Stimulated activated CD4-positive, alpha-beta T cell treated with anti-CD3 and anti-CD28 coated beads, Interleukin-15, amount 100 ng/mL, for 1 hour (primary cell): ENCODE measurements at places on chromosomes 1 and 21.

DNA sequence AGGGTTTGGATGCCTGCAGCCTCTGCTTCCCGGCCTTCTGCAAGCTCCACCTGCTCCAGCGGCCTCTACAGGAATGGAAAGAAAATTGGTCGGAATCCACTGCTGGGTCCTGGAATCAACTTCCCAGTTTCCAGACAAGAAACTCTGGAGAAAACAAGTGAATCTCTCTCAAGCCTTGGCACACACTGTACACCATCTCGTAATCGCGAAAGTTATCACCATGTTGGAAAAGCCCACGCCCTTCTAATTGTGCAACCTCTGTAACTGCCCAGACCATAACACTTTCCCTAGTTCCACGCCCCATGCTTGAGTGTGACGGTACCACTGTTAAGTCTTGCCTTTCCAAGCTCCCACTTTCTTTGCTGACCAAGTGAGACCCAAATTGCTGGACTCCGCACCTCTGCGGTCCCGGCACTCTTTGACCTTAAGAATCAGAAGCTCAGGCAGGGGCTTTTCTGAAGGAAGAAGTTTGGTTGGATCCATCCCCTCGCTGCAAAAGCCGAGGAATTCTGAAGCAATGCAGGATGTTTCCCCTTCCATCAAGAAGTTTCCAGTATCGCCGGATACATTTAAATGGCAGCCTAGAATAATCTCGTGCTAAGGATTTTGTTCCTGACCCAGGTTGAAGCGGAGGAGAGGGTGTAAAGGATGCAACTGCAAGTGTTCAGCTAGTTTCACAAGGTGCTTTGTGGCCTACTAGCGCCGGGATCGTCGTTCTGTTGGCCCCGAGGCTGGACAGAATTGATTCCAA lies 6.2 kb downstream of the NR5A2 start:
- no peak for DNase-seq

GRCh38 chr1:14326857-14327256 lies 271.6 kb upstream of the KAZN start:
- no peak for DNase-seq

GRCh38 chr1:50091068-50091467 lies 17.7 kb upstream of the ELAVL4 start:
- no peak for DNase-seq

DNA sequence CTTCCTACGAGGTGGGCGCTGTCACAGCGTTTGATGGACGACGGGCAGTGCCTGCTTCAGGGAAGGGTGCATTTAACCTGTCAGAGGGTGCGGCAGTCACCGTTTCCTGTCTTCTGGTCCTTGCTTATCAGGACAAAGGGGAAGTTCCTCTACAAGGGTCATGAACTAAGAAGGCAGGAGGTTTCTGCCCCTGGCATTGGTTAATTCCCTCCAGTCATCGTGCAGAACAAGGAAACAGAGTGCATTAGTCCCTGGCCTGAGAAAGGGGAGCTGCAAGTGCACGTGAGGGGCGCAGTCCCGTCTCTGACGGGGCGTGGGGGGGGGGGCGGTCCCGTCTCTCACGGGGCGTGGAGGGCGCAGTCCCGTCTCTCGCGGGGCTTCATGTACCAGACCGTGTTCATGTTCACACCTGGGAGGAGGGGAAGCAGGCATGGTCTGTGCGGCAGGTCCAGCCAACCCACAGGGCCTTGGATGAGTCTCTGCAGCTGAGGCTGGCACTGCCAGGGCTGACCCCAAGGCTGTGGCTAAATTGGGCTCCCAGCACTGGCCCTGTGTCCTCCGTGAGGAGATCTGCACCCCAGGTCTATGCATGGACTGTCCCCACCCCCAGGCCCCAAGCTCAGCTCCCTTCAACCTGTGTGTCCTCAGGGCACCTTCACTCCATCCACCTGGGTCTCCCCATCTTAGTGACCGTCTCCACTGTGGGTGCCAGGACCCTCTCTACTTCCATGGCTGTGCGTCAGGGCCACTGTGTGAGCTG lies 89.2 kb upstream of the COL6A1 start:
- DNase-seq: no peak

GRCh38 chr1:34476371-34476770 lies 278.5 kb upstream of the GJB5 start:
- DNase-seq: no peak

- no peak for DNase-seq
Observed at GRCh38 chr1:54391450-54392209, 14.6 kb downstream of the SSBP3 start.

GRCh38 chr1:40708750-40709099 lies 17.2 kb downstream of the NFYC start:
- DNase-seq: no peak

DNA sequence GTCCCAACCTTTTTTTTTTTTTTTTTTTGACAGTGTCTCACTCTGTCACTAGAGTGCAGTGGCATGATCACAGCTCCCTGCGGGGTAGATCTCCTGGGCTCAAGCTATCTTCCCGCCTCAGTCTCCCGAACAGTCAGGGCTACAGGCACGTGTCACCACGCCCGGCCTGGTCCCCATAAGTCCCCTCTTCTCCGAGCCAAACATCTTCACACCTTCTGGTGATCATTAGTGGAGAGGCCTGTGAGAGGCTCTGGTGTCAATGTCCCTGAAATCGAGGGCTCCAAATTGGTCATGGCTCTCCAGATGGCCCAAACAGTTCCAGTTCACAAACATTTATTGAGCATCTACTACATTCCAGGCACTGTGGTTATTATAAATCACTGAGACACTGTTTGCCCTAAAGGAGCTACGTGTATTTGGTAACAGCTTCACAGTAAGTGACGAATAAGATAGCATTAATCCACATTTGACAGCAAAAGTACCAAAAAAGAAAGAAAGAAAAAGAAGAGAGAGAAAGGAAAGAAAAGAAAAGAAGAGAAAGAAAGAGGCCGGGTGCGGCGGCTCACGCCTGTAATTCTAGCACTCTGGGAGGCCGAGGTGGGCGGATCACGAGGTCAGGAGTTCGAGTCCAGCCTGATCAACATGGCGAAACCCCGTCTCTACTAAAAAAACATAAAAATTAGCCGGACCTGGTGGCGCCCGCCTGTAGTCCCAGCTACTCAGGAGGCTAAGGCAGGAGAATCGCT lies 867 bp upstream of the TIMM17A start:
- DNase-seq: no peak

GRCh38 chr1:219732814-219733491 lies 120.0 kb upstream of the ZC3H11B start:
- no peak for DNase-seq

GRCh38 chr1:233261206-233261605 lies 34.3 kb downstream of the PCNX2 start:
- DNase-seq: no peak

- no peak for DNase-seq
Observed at GRCh38 chr1:62794053-62794452, 10.1 kb downstream of the ATG4C start.

- DNase-seq: no peak
Observed at GRCh38 chr1:4000811-4001251, 100.8 kb upstream of the C1orf174 start.

- no peak for DNase-seq
Observed at GRCh38 chr1:48674641-48675040, 102.0 kb downstream of the BEND5 start.

DNA sequence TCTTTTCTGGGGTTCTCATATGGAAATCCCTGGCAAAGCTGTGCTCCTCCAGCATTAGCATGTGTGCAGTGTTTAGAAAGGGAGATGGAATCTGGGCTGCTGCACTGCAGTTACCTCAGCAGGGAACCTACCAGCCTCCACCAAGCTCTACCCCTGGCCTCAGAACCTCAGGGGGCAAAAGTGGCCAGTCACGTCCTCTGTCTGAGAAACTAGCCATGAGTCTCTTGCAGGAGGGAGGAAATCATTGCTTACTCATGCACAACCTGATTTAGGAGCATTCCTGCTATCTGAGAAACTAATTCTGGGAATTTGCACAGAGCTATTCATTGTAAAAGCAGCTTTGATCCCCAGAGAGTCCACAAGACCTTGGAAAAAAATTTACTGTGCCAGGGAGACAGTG lies 80.6 kb upstream of the IPO9 start:
- DNase-seq: no peak

- DNase-seq: no peak
Observed at GRCh38 chr1:206706298-206706791, 21.6 kb downstream of the MAPKAPK2 start.
